ENCODE measurements at places on chromosomes 2 and 18.

- no peak for DNase-seq
Observed at GRCh38 chr2:177129610-177130009, 83.0 kb upstream of the HNRNPA3 start.

- DNase-seq, result no peak
Observed at GRCh38 chr2:65545837-65546805, 113.7 kb upstream of the SPRED2 start.

DNA sequence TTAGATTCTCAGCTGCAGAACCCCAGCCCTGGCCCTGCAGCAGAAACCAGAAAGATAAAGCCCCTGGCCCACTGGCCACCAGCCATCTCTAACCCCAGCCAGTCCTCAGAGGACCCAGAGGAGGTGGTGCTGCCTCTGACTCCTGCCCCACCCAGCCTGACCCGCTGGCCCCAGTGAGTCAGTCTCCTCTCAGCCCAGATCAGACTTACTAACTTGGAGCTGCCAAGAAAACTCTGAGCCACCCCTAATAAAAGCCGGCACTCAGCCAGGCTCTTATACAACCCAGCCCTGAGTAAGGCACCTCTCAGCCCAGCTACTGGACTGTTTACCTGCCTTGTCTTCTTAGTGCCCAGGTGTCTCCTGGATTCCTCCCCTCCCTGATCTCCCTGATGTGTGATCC lies 2.0 kb downstream of the SLC14A2 start:
- DNase-seq, result no peak

DNA sequence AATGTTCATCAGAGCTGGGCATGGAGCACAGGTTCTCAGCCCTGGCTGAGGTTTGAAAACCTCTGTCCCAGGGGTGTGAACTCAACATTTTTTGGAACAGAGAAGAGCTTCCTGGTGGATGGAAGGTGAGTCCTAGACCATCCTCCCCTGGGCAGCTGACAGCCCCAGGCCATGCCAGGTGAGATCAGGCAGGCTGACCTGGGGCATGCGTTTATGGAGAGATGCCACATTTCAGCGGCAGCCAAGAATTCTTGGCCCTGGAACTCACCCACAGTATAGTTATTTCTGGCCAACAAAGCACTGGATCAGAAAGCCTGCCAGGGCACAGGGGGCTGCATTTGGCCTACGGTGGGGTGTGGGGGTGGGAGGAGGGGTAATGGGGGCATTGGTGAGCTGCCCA lies 83.8 kb downstream of the EDAR start:
- no peak for DNase-seq

Data from GM13977 (cell line).